ENCODE measurements at places on chromosomes 3 and 15.
A peak's percentile ranks its signal among the peaks of the same experiment; 100 is the strongest.

- DNase-seq = no peak
These were observed 2.3 kb downstream of the GNAT1 start for GRCh38 chr3:50193746-50194127.

DNA sequence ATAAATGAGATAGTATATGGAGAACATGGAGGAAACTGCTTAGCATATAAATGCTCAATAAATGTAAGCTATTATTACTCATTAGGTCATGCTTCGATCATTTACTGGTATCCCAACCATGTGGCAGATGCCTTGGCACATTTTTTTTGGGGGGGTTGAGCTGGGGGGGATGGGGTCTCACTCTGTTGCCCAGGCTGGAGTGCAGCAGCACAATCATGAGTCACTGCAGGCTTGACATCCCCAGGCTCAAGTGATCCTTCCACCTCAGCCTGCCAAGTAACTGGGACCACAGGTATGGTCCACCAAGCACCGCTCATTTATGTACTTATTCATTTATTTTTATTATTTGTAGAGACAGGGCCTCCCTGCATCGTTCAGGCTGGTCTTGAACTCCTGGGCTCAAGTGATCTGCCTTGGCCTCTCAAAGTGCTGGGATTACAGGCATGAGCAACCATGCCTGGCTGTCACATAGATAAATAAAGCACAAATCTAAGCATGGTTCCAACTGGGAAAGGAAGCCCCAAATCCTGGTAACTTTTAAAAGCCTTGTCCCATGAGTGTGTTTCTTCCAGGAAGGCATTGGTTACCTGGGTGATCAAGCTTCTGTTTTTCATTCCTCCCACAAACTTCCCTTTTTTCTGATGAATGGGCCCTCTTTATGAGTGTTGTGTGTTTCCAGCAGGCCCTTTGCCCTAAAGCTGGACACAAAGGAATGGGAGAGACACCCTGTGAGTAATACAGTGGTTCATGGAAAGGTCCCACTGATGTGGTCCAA lies 147.4 kb upstream of the UMPS start:
- DNase-seq = no peak

- DNase-seq = no peak
These were observed 139.7 kb downstream of the LIPC start for GRCh38 chr15:58571491-58571890.

GRCh38 chr3:137066092-137066491 lies 108.3 kb downstream of the IL20RB start:
- DNase-seq = no peak

DNA sequence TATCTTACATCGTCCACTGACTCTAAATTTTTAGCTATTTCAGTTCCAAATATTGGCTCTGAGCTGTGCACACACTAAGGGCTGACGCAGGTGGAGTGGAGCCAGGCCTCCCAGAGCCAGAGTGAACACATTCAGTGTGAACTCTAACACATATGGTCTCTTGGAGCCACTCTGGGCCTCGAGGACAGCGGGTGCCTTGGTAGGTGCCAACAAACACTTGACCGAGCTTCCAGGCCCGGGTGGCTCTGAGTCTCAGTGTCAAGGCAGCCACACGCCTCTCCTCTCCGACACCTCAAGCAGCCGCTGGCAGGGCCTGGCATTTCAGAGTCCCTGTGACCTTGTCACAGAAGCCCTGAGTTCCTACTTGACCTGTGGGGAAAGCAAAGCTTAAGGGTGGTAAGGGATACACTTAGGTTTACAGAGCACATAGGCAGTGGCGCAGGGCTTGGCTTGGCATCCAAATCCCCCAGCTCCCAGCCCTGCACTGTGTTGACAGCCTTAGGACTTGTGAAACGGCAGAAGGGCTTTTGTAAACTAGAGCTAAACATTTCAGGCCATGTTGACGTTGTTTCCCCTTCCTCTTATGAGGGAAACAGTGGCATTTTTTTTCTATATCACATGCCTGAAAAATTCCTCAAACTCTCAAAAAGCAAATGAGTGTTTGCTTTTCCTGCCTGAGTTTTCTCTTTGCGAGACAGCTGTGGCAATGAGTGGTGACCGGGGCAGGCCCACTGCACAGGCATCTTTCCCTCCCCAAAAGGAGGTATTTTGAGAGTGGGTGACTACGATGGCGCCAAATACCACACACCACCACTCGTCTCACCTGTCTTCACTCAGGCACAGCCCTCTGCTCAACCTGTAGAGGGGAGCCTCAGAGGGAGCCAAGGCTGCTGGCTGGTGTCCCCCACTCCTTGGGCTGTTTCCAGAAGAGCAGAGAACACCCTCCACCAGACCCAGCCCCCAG lies 60.8 kb downstream of the DAPK2 start:
- no peak for DNase-seq

GRCh38 chr15:95664450-95664849 lies 666.0 kb upstream of the NR2F2 start:
- DNase-seq = no peak

GRCh38 chr3:172102883-172103310 lies 63.5 kb downstream of the FNDC3B start:
- no peak for DNase-seq

DNA sequence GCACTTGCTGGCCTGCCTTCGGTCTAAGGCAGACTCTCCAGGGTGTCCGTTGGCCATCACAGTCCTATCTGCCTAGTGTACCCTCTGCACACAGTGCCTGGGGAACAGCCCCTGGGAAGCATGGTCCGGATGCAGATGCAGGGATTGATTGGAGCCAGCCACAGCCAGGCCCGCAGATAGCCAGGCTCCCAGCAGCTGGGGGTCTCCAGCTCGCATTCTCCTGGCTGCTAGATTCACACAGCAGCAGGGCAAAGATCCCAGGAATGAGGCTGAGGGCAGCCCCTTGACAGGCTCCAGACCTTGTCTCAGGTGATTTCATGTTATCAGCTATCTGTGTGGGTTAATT lies 41.4 kb downstream of the IRAK2 start:
- DNase-seq = no peak

GRCh38 chr3:123732447-123732846 lies 147.6 kb upstream of the HACD2 start:
- no peak for DNase-seq

GRCh38 chr15:79122391-79122790 lies 31.8 kb upstream of the RASGRF1 start:
- no peak for DNase-seq

- DNase-seq = peak; percentile 18
These were observed 788 bp upstream of the DLG1 start for GRCh38 chr3:197298945-197299854.

- no peak for DNase-seq
These were observed 231.1 kb upstream of the CNTN6 start for GRCh38 chr3:861721-862120.
